ENCODE measurements at places on chromosomes 7 and 10. TPM values are rescaled to one million over a fixed set of nuclear protein-coding genes. Genes with fewer than 3 reads are reported as not detected.

The IL6 gene
- polyA plus RNA-seq: 25.7 TPM

The LIPF gene
- polyA plus RNA-seq: not detected

DNA sequence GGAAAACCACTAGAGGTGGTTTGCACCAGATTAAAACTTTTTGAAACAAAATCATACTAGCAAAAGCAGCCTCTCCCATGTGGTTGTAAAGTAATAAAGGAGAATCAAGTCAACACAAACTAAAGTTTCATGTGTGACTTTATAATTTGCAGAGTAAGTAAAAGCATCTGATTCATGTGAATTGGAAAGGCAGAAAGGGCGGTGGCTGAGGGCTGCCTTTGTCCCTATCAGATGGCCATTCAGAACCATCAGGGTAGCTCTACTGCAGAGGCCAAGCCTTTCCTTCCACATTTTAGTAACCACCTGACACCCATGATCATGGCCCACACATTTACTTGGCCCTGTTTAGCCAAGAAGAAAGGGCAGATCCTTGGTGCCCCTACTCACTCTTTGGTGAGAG lies 15.7 kb downstream of the WNT16 start:
- no peak for DNase-seq

DNA sequence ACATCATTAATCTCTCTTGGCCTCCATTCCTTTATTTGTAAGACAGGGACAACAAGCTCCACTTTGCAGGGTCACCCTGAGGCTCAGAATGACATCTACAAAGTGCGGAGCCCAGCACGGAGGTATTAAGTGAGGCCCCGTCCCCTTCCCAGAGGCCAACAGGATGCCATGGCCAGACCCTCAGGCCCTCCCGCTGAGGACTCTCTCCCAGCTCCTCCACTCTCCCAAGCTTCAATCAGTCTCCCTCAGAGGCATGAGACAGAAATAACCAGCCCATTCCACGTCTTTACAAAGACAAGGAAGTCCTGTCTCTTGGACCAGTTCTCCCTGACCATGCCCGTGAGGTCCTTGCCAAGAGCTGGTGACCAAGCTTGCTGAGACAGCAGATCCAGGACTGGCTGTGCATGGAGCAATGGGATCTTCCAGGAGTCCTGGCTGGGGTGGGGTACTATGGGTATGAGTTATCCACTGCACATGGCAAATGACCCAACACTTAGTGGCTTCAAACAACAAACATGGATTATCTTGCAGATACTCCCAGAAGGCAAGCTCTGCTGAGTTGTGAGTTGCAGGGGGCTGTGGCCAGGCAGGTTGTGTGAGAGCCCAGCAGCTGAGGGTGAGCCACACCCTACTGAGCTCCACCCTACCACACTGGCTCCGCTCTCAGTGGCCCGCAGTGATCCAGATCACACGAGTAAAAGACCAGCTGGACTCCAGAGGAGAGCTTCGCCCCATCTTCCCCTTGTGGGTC lies 4.3 kb upstream of the PPIF start:
- DNase-seq: no peak

DNA sequence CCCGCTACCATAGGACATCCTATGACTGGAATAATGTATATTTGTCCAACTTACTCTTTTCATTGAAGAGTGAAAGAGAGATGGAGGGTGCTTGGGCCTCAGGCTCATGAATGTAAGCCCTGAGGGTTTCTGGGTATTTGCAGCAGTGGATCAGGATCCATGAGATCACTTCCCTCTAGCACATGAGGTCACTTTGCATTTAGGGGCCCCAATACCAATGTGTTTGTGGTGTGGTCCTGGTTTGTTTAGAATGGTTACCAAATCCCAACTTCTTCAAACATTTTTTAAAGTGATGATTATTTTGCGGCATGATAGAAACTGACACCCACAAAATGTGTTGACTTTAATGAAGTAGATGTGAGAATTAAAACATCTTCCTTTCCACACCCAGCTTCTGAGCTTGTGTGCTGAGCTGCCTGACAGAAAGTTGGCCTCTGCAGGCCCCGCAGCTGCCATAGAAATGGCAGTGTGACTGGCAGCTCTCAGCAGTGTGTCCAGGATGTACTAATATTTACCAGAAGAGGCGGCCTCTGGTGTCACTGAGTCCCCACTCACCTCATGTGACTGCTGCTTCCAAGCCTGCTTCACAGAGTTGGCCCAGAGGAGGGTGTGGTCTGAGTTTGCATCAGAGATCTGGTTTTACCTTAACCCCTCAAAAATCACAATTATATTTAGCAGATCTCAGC lies 447.6 kb upstream of the NPVF start:
- DNase-seq: no peak

All from BJ (cell line).